ENCODE measurements at places on chromosomes 1 and 21.
A peak's percentile ranks its signal among the peaks of the same experiment; 100 is the strongest.

- no peak for DNase-seq
Observed at GRCh38 chr1:230125141-230125540, 58.1 kb downstream of the GALNT2 start.

- DNase-seq: no peak
Observed at GRCh38 chr1:3593334-3593733, 18.0 kb downstream of the MEGF6 start.

DNA sequence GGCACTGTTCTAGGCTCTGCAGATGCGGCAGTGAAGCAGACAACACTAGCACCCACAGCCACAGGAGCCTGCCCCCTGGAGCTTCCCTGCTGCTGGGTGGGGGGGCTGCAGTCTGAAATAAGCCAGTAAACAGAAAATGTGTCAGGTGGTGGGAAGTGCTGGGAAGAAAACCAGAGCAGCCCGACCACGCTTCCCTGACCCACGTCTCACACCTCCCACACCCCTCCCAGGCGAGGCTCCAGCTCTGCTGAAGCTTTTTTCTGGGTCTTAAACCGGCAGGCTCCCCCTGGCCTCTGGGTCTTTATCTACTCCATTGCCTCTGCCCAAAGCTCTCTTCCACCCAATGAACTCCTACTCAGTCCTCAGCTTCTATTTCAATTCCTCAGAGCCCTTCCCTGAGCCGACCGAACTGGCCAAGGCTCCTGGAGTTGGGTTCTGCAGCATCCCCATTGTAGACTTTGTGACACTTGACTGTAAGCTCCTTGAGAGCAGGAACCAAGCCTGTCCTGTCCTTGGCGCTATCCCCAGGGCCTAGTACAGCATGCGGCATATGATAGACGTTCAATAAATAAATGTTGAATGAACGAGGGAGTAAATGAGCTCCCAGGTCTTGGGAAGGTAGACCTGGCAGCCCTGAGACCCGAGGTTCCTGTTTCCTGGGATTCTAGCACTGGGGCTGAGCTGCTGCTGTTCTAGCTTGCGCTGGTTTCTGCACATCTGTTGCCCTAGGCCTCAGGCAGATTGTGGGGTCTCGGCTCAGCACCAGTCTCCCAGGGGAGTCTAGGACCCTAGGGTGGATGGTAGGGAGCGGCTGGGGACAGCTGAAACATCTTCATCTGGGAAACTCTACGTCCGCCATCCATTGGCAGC lies 18.4 kb downstream of the MIIP start:
- no peak for DNase-seq

- no peak for DNase-seq
Observed at GRCh38 chr1:152108882-152109222, 6.4 kb downstream of the TCHH start.

GRCh38 chr1:227941509-227942020 lies 6.2 kb downstream of the WNT9A start:
- peak; percentile 17 for DNase-seq

DNA sequence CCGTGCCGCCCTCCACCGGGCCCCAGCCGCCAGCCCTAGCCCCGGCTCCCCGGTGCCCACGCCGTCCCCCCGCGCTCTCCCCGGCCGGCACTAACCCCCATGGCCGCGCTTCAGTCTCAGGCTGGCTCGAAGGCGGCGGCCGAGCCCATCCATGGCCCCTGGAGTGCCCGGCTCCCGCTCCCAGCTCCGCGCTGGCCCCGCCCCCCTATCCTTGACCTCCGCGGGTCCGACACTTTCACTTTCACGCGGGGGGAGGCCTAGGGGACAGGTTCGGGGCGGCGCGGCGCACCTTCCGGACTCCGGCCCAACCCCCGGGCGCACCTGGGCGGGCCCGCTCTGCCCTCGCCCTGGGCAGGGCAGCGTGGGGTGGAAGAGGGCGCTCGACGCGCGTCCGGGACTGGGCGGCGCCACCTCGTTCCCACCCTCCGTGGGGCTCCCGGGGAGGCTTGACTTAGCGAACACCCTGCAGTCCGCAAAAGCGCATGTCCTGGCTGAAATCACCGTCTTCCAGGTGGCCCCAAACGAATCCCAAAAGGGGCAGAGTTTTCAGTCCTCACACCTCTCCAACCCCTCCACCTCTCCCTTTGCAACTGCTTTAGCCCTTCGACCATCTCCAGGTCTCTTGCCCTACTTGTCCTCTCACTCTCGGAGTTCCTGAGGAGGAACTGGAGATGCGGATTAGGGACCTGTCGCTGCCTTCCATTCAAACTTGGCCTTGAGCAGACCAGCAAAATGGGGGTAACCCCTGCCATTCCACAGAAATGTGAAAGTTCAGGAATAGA lies 3.9 kb upstream of the DENND2D start:
- peak; percentile 82 for DNase-seq

DNA sequence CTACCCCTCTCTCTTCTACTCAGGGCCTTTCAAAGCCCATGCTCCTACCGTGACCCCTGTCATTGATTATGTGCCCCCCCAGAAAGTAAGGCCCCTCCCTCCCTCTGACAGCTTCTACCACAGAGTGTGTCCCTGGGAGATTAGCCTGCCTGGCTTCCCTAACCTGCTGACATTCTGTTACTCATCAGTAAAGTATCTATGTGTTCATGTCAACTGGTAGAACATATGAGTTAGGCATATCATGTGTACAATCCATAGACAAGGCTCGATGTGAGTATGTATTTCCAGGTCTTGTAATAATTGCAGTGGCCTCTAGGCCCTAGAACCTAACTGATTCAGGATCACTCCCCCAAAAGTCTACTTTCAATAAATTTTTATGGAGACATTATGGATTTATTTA lies 120.0 kb downstream of the GIPC2 start:
- no peak for DNase-seq

DNA sequence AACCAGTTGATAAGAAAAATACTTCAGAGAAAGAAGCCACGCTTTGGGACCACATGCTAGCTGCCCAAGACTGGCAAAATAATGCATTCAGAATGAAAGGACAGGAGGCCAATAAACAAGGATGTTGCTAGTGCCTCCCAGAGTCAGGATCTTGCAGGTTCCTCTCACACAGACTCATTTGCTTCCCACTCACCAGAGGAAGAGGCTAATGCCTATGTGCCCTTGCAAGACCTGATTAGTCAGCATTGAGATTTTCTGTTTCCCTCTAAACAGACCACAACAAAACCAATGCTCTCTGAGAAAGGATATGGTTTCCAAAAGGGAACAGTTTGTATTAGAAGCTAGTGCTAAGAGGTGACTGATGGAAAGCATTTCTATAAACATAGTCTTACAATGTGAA lies 85.7 kb downstream of the NRDC start:
- no peak for DNase-seq

DNA sequence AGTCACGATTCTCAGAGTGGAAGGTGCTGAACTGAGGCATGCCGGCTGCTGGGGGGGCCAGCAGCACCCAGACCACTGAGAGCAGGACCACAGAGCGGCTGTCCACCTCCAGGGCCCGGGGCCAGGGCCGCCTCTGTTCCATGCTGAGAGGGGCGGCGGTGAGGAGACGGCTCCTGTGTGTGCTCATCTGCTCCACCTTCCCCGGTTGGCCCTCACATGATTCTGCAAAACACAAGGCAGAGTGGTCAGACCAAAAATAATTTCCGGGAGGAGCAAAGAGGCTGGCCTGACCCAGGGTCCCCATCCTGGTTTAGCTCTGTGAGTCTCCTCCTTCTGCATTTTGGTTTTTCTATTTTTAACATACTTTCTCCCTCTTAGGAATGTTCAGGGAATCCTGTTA lies 26.4 kb downstream of the PLXNA2 start:
- no peak for DNase-seq

- DNase-seq: no peak
Observed at GRCh38 chr1:229848752-229849677, 218.0 kb upstream of the GALNT2 start.

- no peak for DNase-seq
Observed at GRCh38 chr1:221087919-221088318, 208.7 kb downstream of the HLX start.

DNA sequence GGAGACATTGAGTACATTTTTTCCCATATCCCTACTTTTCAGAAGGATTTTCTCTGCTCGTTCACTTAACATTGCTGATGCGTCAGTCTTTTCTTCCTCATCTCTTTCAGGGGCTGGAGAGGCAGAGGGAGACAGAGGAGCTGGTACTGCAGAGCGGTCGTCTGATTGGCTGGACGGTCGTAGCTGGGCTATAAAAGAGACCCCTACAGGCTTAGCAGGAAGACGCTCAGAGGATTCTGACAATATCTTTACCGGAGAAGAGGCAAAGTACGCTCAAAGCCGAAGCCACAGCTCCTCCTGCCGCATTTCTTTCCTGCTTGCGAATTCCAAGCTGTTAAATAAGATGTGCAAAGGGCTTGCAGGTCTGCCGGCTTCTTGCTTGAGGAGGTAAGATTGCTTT lies at the start of gene RGS4:
TSS of gene RGS4 (plus strand) at position 220 of the 400 bp plus-strand sequence. CDS start at position 344, 124 bp downstream.
- DNase-seq: no peak

DNA sequence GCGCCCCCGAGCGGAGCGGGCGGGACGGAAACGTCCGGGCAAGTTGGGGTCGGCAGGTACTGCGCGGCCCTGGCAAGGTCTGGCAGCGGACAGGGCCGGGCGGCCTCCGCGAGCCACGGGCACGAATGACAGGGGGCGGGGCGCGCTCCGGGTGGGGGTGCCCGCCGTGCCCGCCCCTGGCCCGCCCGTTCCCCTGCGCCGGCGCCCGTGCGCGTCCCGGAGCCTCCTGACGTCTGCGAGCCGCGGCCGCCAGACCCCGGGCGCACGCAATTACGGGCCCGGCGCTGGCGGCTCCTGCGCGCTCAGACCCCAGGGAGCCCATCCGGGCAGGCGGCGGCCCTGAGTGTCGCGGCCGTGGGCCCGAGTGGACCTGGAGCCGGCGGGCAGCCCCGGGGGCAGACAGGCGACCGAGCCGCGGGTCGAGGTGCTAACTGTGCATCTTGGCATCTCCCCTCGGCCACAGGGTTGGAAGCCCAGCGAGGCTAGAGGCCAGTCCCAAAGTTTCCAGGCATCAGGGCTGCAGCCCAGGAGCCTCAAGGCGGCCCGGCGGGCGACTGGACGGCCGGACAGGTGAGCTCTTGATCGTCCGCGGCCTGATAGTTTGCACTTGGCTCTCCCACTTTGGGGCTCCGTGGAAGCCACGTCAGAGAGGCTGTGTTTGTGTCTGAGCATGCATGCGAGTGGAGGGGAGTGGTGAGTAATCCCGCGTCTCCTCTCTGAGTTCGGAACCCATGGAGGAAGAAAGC lies 918 bp downstream of the MIB2 start:
- DNase-seq: no peak

GRCh38 chr21:44524414-44525371 lies 15.3 kb downstream of the KRTAP10-1 start:
- peak; percentile 17 for DNase-seq

DNA sequence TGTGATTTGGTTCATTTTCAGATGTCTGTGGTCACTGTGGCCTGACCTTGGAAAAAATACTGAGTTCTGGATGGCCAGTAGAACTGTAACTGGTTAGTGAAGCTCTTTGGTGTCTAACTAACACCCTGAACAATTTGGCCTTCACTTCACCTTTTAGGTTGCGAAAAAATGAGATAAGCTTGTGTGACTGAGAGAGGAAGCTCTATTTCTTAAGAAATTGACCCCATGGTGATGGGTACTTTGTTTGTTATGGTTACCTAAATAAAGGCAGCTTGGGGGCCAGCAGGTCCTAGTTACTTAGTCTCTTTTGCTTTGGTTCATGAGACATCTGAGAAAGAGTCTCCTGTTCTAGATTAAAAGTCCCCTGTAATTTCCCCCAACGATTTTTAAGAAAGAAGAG lies 181.6 kb downstream of the ZNF326 start:
- DNase-seq: no peak

DNA sequence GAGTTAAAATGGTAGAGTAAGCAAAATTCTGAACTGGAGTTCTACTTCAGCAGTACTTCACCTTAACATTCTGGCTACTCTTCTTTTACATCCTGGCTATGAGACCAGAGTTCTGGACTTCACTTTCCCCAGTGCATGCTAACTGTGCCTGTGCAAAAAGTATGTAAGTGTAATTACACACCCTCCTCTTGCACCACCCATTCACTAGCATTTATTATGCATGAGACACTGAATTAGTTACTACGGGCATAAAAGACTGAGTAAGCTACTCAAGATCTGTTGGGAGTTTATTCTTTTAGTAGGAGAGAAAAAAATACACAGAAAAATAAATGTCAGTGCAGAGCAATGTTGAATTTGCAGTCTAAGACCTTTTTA lies 87.2 kb downstream of the GIPC2 start:
- DNase-seq: no peak

DNA sequence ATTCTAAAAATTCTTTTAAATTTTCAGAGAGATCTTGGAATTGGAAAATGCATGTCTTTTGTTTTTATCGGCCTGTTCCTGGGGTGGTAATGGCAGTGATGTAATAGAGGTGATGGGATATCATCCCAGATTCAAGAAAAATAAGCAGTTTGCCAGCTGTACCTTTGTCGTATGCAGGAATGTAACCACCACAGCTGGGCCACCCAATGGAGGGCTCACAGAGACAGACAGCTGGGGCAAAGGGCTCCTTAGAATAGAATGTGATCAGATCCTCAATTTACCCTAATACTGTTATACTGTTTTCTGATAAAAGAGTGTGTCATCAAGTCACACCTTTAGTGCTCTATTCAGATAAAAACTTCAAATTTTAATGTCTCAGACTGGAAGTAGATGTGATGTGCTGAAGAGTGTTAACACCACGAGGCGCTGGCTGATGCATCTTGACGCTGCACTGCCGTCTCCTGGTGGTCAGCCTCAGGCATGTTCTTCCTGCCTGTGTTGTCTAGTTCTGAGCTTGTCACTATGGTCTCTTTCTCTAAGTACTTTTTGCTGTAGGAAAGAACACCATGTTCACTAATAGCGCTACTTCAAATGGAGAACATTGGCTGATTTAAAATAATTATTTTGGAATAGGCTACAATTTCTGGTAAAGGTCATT lies 78.8 kb downstream of the C1orf21 start:
- DNase-seq: no peak

DNA sequence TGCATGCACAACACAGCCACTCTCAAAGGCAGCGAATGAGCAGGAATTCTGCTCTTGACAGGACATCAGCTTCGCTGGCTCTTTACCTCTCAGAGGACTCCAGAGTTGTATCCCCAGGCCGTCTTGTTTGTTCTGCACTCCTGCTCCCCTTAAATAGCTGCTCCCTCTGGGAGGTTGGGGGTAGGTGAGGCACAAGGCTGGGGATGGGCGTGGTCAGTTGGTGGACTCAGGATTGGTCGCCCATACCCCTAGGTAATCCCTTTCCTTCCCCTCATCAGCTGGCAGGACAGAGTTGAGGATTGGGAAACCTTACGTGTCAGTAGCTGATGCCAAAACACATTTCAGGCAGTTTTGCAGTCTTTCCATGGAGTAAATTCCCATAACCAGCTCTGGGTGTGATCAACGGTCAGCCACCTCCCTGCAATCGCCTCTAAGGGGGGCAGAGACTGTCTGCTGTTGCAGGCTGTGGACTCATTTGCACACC lies at the start of gene PLA2G2A:
TSS of gene PLA2G2A (minus strand) at position 125 of the 484 bp plus-strand sequence. CDS start 845 bp downstream, outside the sequence.
- no peak for DNase-seq

GRCh38 chr1:208476846-208477170 lies 232.6 kb upstream of the PLXNA2 start:
- no peak for DNase-seq

GRCh38 chr1:94385308-94385929 lies 32.8 kb upstream of the ABCD3 start:
- peak; percentile 40 for DNase-seq

Measured in activated T-cell treated with anti-CD3 and anti-CD28 coated beads, Interleukin-2, amount 50 U/mL, for 24 hours (primary cell).